ENCODE measurements at places on chromosomes 2 and 18.

DNA sequence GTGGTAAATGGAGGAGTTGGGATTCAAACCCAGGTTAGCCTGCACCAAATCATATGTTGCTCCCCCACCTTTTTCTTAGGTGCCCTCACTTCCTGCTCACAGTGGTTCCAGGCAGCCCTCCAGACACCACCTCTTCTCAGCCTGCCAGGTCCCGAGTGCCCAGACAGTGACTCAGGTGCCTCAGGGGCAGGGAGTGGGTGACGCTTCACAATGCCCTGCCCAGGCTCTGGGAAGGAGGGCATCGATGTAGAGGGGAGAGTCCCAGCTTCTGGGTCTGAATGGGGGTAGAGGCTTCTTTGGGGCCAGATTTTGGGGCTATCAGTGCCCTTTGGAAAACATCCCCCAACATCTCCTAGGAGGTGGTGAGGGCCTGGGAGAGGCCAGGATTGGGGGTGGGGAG is 5.2 kb upstream of the DNAJB2 start:
- DNase-seq, result no peak

DNA sequence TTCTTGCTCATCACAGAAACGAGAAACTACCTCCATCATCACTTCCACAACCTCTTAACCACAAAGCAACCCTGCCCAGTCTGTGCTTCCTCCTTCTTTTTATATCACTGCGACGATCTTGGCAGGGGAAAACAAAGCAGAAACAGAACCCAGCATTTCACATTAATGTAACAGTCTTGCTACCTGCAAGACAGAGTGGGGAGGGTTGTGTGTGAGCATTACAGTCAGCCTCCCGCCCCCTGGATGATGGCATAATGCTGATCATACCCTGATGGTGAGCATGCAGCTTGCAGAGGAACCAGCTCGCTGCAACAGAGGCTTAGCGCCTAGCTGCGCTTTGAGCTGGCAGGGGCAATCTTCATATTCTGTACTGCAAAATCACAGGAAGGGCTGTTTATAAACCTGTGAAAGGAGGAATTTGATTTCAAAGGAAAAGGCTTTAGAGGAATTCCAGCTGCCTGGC is 376.1 kb downstream of the IRS1 start:
- DNase-seq, result no peak

- no peak for DNase-seq
Measured at GRCh38 chr2:594297-594949, 82.8 kb downstream of the TMEM18 start.

GRCh38 chr18:50622865-50623393 is 63.0 kb downstream of the MAPK4 start:
- DNase-seq, result no peak

- no peak for DNase-seq
Measured at GRCh38 chr2:49260979-49261538, 106.7 kb upstream of the FSHR start.

DNA sequence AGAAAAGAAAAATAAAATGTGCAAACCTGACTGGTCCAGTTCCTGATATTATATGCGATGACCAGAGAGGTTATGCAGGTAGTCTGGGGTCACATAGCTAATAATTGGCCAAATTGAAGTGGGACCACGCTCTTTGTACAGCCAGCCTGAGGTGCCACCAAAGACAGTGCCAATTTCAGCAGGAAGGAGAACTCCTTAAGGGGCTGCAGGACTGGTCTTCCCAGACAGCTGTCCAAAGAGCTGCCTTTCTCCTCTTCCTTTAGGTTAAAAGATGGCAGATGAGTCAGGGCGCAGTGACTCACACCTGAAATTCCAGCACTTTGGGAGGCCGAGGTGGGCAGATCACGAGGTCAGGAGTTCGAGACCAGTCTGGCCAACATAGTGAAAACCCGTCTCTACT is 95.5 kb downstream of the ACKR3 start:
- DNase-seq, result no peak

GRCh38 chr2:9844576-9844975 is 1.3 kb downstream of the TAF1B start:
- DNase-seq, result no peak

DNA sequence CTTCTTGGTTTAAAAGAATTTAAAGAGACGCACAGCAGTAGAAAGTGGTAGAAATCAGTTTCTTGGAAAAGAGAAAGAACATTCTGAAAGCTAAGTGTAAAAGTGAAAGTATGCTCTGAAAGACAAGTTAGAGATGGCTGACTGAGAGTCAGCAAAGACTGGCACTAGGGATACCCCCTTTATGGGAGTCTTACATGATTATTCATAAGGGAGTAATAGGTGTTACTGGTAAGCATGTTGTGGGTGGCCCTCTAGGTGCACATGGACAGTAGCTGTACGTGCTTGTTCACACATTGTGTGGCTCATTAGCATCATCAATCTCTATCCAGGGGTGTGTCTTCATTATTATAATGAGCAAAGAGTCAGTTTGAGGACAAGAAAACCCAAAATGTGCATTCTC is 816.2 kb downstream of the CBLN2 start:
- DNase-seq, result no peak

GRCh38 chr2:156892467-156893281 is 364.8 kb upstream of the GALNT5 start:
- DNase-seq, result peak; percentile 47

GRCh38 chr2:140108706-140109475 is 1328.7 kb upstream of the NXPH2 start:
- DNase-seq, result no peak

GRCh38 chr18:36459203-36459602 is 161.7 kb downstream of the FHOD3 start:
- DNase-seq, result no peak

- DNase-seq, result no peak
Measured at GRCh38 chr2:60708630-60709320, 47.3 kb upstream of the PAPOLG start.

- DNase-seq, result no peak
Measured at GRCh38 chr2:238854699-238855229, 6.9 kb downstream of the TWIST2 start.

GRCh38 chr2:143261986-143262385 is 132.8 kb downstream of the ARHGAP15 start:
- DNase-seq, result no peak

GRCh38 chr2:46229134-46230063 is 67.8 kb upstream of the EPAS1 start:
- peak; percentile 36 for DNase-seq

GRCh38 chr2:241990466-241990865 is 120.9 kb downstream of the RTP5 start:
- DNase-seq, result no peak
